ENCODE measurements at places on chromosomes 3 and 15.

GRCh38 chr3:42658091-42658770 is 4.7 kb downstream of the ZBTB47 start:
- DNase-seq = no peak

- DNase-seq = no peak
These were observed 40.7 kb downstream of the SLC49A4 start for GRCh38 chr3:122835590-122835989.

DNA sequence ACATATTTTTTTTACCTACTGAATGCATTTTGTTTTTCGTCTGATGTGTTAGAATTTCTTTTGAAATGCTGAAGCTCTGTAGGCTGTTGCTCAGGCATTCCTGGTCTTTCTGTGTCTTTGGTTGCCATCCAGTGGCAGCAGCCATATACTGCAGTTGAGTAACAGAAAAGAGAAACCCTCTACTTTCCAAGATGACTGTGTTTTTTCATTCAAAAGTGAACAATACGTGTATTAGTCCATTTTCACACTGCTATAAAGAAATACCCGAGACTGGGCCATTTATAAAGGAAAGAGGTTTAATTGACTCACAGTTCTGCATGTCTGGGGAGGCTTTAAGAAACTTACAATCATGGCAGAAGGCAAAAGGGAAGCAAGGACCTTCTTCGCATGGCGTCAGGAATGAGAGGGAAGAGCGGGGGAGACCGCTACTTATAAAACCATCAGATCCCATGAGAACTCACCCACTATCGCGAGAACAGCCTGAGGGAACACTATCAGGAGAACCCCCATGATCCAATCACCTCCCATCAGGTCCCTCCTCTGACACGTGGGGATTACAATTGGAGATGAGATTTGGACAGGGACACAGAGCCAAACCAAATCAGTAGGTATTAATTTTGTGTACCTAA is 4.7 kb upstream of the GOLGA8B start:
- peak; percentile 78 for DNase-seq

- no peak for DNase-seq
These were observed 89.7 kb upstream of the CMC1 start for GRCh38 chr3:28151608-28152228.

GRCh38 chr3:160747422-160747821 is 8.6 kb upstream of the PPM1L start:
- no peak for DNase-seq

GRCh38 chr3:72174890-72175289 is 389.9 kb upstream of the PROK2 start:
- no peak for DNase-seq

GRCh38 chr15:73923488-73924164 is 2.6 kb upstream of the LOXL1 start:
- peak; percentile 35 for DNase-seq

- DNase-seq = no peak
These were observed 4.8 kb downstream of the LRRC58 start for GRCh38 chr3:120344349-120344748.

GRCh38 chr15:78085928-78086327 is 6.4 kb upstream of the SH2D7 start:
- DNase-seq = no peak

GRCh38 chr3:156098437-156099035 is 21.8 kb upstream of the KCNAB1 start:
- DNase-seq = no peak

DNA sequence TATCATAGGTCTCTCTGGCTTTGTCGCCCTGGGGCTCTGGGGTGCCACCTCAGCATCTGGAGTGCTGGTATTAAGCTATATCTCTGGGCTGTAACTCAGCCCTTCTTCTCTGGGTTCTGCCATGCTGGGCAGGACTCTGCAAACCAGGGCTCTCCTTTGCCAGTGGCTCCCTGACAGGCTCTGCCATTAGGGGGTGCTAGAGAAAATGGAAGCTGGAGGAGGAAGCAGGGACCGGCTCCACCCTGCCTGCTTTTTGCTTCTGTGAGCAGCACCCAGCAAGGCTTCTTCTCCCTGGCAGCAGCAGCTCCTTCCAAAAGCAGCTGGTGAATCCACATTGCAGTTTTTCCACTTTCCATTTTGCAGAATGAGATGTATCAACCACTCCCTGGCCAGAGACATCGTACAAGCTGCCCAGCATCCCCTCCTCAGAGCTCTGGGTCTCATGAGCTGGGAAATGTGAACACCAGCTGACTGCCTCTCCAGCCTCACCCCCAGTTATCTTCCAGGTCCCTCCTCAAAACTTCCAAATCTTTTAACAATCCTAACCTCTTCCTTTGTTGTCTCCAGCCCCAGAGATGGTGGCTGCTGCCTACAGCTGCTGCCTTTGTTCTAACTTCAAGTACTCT is 165.0 kb downstream of the ABHD5 start:
- no peak for DNase-seq

DNA sequence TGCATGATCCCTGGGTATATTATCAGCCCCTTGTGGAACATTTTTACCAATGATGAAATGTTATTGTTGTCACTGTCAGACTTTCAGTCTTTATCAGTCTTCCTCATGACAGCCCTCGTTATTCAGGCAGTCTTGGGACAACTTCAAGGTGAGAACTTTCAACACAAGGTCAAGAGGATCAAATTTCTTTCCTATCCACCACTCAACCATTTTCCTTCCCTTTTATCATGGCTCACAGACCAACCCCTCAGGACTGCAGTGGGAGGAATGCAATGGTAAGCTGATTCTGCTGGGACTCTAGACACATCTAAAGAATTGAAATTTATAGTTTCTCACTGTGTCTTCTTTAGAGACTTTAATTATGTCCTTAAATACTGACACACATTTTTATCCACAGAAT is 107.0 kb upstream of the LSAMP start:
- no peak for DNase-seq

GRCh38 chr15:37031198-37031597 is 69.2 kb downstream of the MEIS2 start:
- no peak for DNase-seq

GRCh38 chr3:138005627-138006026 is 4.3 kb upstream of the CLDN18 start:
- no peak for DNase-seq

DNA sequence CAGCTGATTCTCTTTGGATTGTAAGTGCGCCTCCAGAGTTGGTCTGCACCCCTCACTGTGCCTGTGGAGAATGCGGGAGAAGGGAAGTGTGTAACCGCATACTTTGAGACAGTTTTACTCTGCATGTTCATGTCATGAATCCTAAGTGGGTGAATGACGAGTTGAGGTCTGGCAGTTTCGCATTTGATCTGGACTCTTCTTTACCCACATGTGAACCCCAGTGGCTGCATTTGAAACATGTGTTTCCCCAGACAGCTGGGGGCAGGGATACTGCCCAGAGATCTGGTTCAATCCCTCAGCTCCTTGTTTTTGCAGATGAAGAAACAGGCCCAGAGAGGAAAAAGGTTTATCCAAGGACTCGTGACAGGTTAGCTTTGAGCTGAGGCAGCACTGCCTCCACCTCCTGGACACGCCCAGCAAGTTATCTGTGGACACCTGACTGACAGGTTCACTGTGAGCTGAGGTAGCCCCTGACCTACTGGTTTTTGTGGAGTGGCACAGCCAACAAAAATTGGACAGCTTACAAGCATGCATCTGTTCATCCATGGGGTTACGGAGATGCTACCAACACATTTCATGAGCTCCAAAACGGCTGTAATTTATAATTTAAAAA is 207.3 kb downstream of the XXYLT1 start:
- DNase-seq = no peak

GRCh38 chr3:153973722-153974265 is 147.4 kb upstream of the ARHGEF26 start:
- DNase-seq = no peak

DNA sequence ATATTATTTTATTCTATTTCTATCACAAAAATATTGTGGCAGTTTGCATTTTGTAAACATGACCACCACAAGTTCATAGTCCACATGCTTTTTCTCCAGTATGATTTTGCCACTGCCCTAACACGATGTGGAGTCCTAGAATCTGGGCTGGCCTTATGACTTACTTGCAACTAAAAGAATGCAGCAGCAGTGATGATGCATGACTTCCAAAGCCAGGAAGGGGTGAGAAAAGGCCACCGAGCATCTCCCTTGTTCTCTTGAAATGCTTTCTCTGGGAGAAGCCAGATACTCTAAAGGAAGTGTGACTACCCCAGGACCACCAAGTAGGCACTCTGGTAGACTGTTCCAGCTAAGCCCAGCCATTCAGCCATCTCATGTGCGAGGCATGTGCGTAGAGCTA is 191.6 kb upstream of the MRPL3 start:
- DNase-seq = no peak

DNA sequence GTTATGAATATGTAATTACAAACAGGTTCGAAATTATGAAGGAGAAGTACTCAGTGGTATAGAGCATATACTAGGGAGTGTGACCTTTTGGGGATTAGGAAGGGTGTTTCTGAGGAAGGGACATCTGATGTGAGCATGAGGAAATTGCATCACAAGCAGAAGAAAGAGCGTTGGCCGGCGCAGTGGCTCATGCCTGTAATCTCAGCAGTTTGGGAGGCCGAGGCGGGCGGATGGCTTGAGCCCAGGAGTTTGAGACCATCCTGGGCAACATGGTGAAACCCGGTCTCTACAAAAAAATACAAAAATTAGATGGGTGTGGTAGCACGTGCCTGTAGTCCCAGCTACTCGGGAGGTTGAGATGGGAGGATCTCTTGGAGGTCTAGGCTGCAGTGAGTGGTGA is 6.9 kb downstream of the CMTM7 start:
- no peak for DNase-seq

- DNase-seq = no peak
These were observed 6.7 kb downstream of the ZDHHC3 start for GRCh38 chr3:44969154-44969827.

- DNase-seq = no peak
These were observed 234.4 kb upstream of the TBL1XR1 start for GRCh38 chr3:177431525-177432176.

DNA sequence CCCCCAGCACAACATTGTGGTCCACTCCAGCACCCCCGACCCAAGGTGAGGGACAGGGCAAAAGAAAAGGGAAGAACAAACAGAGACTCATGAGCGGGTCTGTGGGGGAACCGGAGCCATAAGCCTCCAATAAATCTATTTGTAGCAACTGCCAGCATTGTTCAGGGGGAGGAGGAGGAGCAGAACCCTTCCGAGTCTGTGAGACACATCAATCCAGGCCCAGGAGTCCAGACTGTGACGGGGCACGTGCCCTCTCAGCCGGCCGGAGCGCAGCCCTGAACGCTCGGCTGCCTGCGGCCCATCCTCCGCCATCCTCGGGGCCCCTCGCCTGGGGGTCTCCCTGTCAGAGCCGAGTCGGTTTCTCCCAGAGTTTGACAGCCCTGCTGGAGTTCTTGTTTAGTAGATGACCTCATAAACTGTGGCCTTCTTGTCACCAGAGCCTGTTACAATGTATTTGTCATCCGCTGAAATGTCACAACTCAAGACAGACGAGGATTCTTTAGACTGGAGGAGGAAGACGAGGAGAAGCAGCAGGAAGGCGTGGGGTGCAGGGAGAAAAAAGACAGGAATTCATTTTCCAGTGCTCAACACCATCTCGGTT is 47.9 kb downstream of the TLE3 start:
- no peak for DNase-seq

GRCh38 chr3:37627951-37628620 is 233.6 kb upstream of the CTDSPL start:
- DNase-seq = no peak

GRCh38 chr3:97981886-97982285 is 9.7 kb upstream of the RIOX2 start:
- no peak for DNase-seq

DNA sequence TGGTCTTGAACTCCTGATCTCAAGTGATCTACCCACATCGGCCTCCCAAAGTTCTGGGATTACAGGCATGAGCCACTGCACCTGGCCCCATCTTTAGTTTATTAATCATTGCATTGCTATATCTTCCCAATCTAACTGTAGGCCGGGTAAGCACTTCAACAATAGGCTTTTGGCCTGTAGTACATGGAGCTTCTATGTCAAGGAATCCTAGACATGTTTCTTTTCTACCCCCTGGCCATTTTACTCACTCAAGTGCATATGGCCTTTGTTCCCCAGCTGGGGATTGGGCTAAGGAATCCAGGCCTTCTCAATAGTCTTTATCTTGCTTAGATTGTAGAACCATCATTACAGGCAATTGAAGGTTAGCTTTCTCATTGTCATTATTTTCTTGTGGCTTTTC is 122.3 kb upstream of the MBNL1 start:
- DNase-seq = no peak

- DNase-seq = no peak
These were observed 20.3 kb upstream of the EPB42 start for GRCh38 chr15:43241100-43241499.

DNA sequence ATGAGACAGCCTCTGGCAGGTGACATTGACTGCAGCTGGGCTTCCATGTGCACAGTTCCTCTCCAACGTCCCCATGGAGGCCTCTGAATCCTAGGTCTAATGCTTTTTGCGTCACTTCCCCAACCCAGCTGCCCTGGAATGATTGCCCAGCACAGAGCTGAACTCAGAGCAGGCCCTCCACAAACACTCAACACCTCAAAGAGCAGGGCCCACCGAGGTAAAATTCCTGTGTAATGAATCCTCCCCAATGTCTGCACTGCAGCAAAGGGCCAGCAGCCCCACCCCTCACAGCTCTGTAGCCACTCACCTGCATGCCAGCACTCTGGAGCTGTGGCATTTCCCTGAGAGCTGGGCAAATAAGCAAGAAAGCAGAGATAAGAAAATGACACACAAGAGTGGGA is 42.6 kb upstream of the DUSP7 start:
- DNase-seq = peak; percentile 12
